ENCODE measurements at places on chromosomes 6 and 20.
A peak's percentile ranks its signal among the peaks of the same experiment; 100 is the strongest.

- DNase-seq, result no peak
These were observed at the start of gene OCSTAMP for GRCh38 chr20:46550461-46550860. Gene OCSTAMP, minus strand, starts transcription at chr20:46550654. Its CDS starts 94 bp downstream, at chr20:46550560.

DNA sequence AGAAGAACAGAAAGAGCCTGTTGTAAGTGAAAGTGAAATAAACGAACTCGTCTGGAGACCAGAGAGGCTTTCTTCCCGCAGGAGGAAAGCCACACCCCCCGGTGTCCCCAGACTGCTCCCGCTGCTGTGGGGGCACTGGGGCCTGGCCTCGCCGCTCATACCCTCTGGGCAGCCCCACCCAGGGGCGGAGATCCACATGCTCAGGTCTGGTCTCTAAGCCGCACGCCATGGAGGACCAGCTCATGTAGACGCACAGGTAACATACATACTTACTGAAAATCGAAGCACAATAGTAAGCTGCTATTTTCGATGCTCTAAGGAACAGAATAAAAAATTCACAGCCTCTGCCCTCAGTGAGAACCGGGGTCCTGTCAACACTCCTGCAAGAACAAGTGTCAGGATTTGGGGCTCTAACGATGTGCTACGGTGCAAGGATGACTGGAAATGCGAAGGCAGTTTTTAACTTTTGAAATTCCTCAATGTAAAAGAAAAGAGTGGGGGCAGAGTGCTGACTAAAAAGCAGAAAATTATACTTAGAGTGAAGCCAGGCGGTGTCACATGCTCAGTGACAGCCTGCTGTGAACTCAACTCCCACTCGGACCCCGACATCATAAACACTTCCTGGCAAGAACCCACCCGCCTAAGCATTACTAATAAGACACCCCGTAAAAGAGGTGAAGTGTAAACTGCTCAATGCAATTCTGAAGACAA is 110.5 kb downstream of the IRF4 start:
- no peak for DNase-seq

DNA sequence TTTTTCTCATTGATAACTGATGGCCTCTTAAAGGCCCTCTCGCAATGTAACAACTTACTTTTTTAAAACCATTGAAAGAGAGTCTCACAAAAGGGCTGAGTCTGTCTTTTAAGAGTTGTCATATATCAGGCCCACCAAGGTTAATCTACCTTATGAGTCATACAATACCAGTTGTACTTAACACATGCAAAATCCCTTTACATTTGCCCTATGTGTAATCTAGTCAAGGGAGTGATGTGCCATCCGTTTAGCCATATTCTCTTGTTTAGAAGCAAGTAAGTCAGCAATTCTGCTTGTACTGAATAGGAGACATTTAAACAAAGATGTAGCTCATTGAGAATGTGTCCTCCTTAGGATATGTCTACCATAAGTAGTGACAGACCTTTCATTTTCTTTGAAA is 143.7 kb downstream of the TENT5A start:
- peak; percentile 3 for DNase-seq

DNA sequence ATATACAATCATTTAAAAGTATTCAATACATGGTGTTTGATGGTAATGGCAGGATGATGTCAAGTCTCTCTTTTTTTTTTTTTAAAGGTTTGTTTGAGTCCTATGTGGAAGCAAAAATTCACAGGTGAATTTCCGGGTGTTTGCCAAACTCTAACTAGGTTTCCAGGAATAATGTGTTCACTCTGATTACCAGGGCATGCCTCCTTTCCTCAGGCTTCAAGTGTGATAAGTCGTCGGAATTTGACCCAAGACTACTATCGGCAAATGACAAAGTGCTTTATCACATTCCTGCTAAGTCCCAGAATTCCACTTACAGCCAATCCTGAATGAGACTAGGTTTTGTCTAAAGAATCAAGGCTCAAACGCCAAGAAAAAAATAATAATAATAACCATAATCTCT is 7.3 kb downstream of the OARD1 start:
- DNase-seq, result no peak

GRCh38 chr20:3758566-3758965 is 9.0 kb downstream of the ADISSP start:
- no peak for DNase-seq

- DNase-seq, result no peak
These were observed 38.0 kb downstream of the TNFAIP3 start for GRCh38 chr6:137904822-137905617.

- DNase-seq, result no peak
These were observed 17.2 kb downstream of the COL19A1 start for GRCh38 chr6:69883551-69883950.

GRCh38 chr6:130513770-130514169 is 148.0 kb downstream of the TMEM200A start:
- DNase-seq, result peak; percentile 39

GRCh38 chr6:558959-559358 is 97.9 kb downstream of the HUS1B start:
- DNase-seq, result no peak

- no peak for DNase-seq
These were observed 46.0 kb downstream of the OR2B6 start for GRCh38 chr6:28003059-28003458.

DNA sequence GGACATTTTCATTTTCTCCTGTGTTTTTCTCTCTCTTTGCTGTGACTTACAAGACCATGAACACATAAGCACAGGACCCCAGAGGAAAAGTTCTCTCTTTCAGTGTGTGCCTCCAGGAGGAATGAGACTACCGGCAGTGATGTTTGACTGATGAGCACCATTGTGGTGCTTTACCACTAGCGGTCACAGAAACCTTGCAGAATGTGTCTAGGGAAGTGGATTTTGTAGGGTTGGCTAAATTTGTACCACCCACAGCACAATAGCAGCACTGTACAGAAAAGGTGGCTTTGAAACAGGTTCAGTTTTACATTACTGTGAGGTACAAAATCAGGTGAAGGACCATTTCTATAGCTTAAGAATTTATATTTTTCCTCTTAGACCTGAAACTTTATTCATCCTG is 301.9 kb upstream of the SUPT3H start:
- DNase-seq, result no peak

Measured in fibroblast of pulmonary artery (primary cell).